ENCODE measurements at places on chromosomes 11 and 22.

- no peak for DNase-seq
These were observed 16.7 kb downstream of the MB start for GRCh38 chr22:35600476-35600875.

- no peak for DNase-seq
These were observed 231.1 kb downstream of the TENM4 start for GRCh38 chr11:79209540-79210266.

- no peak for DNase-seq
These were observed 3.0 kb downstream of the JAM3 start for GRCh38 chr11:134071766-134072402.

DNA sequence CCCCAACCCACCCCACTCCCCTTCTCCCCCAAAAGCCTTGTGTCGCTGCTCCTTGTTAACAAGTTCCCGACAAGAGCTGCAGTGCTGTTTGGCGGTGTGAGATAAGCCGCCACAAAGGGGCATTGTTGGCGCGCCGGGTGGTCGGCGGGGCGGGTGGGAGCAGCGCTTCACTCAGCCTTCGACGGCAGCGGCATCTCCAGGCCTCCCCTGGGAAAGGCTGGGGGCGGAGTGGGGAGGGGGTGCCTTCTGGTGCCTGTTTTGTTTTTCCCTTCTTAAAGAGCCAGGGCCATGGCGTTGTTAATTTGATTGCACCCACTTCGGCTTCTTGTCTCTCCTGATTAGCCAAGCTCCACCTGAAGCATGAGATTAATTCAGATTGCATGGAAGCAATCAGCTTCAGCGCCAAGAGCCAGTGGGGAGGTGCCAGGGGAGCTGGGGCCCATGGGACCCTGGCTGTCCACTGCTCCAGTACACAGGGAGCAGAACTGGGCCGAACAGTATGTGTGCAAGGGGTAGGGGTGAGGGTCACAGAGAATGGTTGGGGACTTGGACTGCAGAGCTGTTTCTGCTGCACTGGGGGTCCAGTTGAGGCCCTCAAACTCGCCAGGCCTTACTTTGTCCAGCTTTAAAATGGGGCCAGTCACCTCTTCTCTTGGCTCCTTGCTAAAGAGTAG lies 165.1 kb downstream of the CEP164 start:
- no peak for DNase-seq

DNA sequence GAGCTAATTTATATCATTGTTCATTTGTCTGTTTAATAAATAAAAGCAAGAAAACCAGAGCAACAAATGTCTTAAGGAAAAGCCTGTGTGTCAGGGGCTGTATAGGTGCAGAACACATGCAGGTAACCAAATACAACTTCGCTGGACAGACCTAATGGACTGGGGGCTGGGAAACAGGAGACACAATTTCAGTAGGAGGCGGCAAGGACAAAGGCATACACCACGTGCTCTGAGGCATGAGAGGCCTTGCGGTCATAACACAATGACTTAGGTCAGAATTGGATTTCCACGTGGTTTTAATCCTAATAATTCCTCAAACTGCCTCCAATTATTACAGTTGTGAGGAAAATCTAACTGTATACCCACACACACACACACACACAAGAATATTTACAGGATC lies 8.7 kb upstream of the GLB1L3 start:
- no peak for DNase-seq

- no peak for DNase-seq
These were observed 149.1 kb downstream of the UVRAG start for GRCh38 chr11:75964071-75964470.

DNA sequence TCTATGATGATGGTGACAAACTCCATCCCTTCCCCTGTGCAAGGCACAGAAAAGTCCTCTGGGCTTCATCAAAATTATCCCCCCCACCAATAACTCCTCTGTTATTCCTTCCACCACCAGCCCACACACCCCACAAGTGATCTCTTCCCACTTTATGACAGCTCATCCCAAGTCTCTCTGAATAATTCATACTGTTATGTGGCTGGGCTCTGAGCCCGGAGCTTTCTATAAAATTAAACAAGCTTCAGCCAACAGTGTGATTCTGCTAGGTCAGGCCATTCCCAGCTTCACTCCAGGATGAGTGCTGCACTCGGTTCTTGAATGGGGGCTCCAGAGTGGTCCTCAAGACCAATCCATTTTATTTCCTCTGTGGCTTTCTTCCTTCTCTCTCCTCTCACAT lies 83.0 kb downstream of the INSC start:
- DNase-seq: no peak

DNA sequence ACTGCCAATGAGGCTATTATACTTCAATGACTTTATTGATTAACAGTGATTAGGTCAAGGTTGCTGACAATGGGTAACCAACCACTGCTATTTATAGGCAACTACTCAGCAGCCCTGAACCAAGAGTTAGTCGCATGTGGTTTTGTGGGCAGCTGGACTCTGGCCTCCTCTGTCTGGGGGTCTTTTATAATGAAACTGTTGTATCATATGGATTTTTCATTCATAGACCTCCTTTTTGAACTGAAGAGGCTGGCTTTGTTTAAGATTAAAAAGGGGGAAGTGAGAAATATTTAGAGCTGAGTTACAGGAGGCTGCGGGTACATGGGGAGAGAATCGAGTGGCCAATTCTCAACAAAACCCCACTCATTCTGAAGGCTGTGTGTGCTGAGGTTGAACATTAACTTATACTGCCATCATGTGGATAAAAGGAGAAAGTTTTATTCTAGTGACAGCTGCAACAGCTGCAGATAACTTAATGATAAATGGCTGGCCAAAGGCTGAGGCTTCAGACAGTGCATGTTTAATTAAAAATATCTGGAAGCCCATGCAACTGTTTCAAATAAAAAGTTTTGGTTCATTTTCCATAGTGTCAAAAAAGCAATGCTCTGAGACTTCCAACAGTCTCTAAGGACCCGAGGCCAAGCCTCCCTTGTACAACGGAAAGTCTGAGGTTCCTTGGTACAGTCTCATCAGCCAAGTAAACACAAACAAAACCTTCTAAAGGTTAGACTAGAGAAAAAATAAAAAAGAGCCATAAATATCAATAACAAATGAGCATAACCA lies 682.6 kb downstream of the KCNA4 start:
- DNase-seq: no peak

- DNase-seq: no peak
These were observed 117.5 kb upstream of the RRM1 start for GRCh38 chr11:3977078-3977477.

DNA sequence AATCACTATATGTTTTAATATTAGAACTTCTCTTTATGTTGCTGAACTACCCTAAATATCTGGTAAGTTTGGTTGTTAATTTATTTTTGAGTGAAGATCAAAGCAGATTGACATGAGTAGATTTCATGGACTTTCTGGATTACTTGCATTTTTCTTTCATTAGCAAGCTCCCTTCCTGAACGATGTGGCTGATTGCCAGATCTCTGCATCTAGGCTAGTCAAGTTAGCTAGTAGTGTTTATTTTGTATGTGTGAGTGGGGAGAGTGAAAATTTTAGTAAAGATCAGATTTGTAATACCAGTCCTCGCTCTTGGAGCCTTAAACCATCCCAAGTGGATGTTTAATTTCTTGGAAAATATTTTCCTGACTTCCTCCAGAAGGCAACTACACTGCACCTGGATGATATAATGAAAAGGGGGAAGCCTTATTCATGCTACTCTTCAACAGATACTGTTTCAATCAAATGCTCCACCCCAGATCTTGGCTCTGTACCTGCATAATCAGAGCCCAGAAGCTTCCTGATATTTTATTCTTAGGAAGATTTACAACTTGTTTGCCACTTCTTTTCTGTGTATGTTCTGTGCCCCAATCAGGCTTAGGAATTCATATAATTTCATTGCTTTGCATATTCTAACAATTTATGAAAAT lies 143.2 kb upstream of the GRIA4 start:
- no peak for DNase-seq

DNA sequence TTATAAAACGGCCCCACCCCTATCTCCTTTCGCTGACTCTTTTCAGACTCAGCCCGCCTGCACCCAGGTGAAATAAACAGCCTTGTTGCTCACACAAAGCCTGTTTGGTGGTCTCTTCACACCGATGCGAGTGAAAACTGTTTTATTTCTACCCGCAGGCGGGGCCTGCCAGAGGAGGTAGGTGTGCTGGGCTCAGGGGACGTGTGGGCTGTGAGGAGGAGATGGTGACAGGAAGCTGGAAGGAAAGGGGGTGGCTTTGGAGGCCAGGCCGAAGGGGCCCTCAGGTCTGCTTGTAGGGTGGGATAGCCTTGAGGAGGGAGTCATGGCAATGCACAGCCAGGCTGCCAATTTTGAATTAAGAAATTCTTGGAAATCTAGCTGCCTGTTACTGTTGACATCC lies 21.3 kb upstream of the KRTAP5-7 start:
- no peak for DNase-seq

All from activated CD8-positive, alpha-beta memory T cell treated with anti-CD3 and anti-CD28 coated beads for 4 hours (primary cell).